ENCODE measurements at places on chromosomes 13 and 19.

GRCh38 chr13:54879036-54879435 is 1850.4 kb downstream of the OLFM4 start:
- H3K4me1 ChIP-seq = no peaks in the 10 kb centered on the region
- H3K36me3 ChIP-seq = no peaks in the 10 kb centered on the region
- DNase-seq = no peak

- H3K36me3 ChIP-seq = no peaks in the 10 kb centered on the region
- DNase-seq = no peak
- H3K4me3 ChIP-seq = no peak overlapping the region
- peak overlapping the region; percentile 72 for H3K27ac ChIP-seq
Measured at GRCh38 chr13:33259296-33259695, 26.3 kb downstream of the STARD13 start.

DNA sequence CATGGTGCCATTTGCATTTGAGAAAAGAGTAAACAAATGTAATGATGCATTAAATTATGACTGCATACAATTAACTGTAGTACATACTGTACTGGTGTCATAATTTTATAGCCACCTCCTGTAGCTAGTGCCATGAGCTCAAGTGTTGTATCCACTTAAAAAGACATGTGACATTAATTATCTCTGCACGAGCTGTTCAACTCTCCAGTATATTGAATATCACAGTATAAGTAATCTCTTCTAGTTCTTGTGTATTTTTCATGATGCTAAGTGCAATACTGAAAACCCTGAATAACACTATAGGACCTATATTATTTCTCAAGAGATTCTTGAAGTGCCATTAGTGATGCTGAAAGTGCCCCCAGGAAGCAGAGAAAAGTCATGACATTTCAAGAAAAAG is 387.3 kb downstream of the PCDH17 start:
- no peak for DNase-seq
- no peak overlapping the region for H3K27ac ChIP-seq
- H3K4me3 ChIP-seq = no peak overlapping the region
- H3K4me1 ChIP-seq = no peaks in the 10 kb centered on the region
- H3K36me3 ChIP-seq = no peaks in the 10 kb centered on the region

DNA sequence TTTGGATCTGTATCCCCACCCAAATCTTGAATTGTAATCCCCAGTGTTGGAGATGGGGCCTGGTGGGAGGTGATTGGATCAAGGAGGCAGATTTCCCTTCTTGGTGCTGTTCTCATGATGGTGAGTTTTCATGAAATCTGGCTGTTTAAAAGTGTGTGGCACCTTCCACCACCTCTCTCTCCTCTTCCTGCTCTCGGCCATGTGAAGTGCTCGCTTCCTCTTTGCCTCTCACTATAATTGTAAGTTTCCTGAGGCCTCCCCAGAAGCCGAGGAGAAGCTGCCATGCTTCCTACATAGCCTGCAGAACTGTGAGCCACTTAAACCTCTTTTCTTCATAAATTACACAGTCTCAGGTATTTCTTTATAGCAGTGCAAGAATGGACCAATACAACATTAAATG is 15.7 kb downstream of the COMMD6 start:
- no peak overlapping the region for H3K4me3 ChIP-seq
- H3K27ac ChIP-seq = no peak overlapping the region
- H3K36me3 ChIP-seq = peaks cover 18% of the 10 kb centered on the region
- H3K27me3 ChIP-seq = no peaks in the 10 kb centered on the region
- no peaks in the 10 kb centered on the region for H3K4me1 ChIP-seq

DNA sequence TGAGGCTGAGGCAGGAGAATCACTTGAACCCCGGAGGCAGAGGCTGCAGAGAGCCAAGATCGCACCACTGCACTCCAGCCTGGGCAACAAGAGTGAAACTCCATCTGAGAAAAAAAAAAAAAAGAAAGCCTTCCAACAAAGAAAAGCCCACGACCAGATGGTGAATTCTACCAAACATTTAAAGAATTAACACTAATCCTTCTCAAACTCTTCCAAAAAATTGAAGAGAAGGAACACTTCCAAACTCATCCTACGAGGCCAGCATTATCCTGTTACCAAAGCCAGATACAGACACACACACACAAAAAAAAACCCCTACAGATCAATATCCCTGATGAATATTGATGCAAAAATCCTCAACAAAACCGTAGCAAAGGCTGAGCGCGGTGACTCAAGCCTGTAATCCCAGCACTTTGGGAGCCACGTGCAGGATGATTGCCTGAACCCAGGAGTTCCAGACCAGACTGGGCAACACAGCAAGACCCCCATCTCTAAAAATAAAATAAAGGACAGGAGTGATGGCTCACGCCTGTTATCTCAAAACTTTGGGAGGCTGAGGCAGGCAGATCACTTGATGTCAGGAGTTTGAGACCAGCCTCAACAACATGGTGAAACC is 6.2 kb upstream of the EVI5L start:
- no peak for DNase-seq
- no peak overlapping the region for H3K27ac ChIP-seq
- no peaks in the 10 kb centered on the region for H3K36me3 ChIP-seq
- H3K4me1 ChIP-seq = no peaks in the 10 kb centered on the region

DNA sequence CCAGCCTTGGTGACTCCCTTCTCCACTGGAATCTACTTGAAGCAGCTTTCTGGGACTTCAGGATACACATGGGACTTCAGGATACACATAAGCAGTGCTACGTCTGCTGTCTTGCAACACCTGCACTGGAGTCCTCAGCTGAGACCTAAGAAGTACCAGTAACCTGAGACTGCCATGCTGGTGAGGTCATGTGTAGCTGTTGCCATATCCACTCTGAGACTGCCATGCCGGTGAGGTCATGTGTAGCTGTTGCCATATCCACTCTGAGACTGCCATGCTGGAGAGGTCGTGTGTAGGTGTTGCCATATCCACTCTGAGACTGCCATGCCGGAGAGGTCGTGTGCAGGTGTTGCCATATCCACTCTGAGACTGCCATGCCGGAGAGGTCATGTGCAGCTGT is 937.9 kb downstream of the EFNB2 start:
- H3K4me3 ChIP-seq = no peak overlapping the region
- DNase-seq = no peak
- no peak overlapping the region for H3K27ac ChIP-seq
- H3K4me1 ChIP-seq = no peaks in the 10 kb centered on the region
- H3K27me3 ChIP-seq = no peaks in the 10 kb centered on the region
- H3K36me3 ChIP-seq = no peaks in the 10 kb centered on the region

GRCh38 chr19:41872384-41872774 is 4.7 kb upstream of the CD79A start:
- H3K27ac ChIP-seq = no peak overlapping the region
- H3K4me3 ChIP-seq = no peak overlapping the region
- no peak for DNase-seq
- H3K4me1 ChIP-seq = peaks cover 4% of the 10 kb centered on the region

DNA sequence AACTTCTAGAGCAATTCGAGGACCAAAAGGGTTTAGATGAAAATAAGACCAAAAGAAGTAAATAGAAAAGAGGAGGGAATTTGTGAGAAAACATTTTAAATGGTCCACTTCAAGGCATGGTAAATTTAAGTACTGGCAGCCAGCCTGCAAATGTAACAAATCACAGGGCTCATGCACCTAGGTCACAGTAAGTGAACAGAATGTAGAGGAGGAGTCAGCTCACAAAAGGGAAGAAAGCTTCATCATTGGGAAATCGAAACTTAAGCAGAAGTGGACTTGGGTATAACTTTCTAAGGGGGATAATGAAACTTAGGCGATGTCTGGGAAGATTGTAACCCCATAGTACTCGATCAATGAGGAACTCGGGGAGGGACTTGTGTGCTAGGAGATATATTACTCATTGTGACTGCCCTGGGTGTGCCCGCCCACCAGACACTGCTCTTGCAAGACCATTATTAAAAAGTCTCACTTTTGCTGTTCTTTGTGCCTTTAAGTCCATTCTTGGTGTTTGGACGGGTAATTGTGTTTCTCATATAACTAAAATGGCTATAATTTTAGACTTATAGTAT is 1053.6 kb upstream of the MIR17HG start:
- no peak overlapping the region for H3K4me3 ChIP-seq
- H3K36me3 ChIP-seq = no peaks in the 10 kb centered on the region
- DNase-seq = no peak
- no peaks in the 10 kb centered on the region for H3K27me3 ChIP-seq
- H3K27ac ChIP-seq = no peak overlapping the region

- no peak overlapping the region for H3K27ac ChIP-seq
- H3K27me3 ChIP-seq = no peaks in the 10 kb centered on the region
- H3K4me1 ChIP-seq = no peaks in the 10 kb centered on the region
- no peak for DNase-seq
Measured at GRCh38 chr13:28872427-28873176, 52.5 kb downstream of the MTUS2 start.

- peaks cover 9% of the 10 kb centered on the region for H3K4me1 ChIP-seq
- no peaks in the 10 kb centered on the region for H3K27me3 ChIP-seq
- H3K27ac ChIP-seq = no peak overlapping the region
- H3K36me3 ChIP-seq = no peaks in the 10 kb centered on the region
- peak overlapping the region; percentile 18 for H3K4me3 ChIP-seq
Measured at GRCh38 chr19:56066152-56067023, 54.7 kb downstream of the ZNF787 start.

DNA sequence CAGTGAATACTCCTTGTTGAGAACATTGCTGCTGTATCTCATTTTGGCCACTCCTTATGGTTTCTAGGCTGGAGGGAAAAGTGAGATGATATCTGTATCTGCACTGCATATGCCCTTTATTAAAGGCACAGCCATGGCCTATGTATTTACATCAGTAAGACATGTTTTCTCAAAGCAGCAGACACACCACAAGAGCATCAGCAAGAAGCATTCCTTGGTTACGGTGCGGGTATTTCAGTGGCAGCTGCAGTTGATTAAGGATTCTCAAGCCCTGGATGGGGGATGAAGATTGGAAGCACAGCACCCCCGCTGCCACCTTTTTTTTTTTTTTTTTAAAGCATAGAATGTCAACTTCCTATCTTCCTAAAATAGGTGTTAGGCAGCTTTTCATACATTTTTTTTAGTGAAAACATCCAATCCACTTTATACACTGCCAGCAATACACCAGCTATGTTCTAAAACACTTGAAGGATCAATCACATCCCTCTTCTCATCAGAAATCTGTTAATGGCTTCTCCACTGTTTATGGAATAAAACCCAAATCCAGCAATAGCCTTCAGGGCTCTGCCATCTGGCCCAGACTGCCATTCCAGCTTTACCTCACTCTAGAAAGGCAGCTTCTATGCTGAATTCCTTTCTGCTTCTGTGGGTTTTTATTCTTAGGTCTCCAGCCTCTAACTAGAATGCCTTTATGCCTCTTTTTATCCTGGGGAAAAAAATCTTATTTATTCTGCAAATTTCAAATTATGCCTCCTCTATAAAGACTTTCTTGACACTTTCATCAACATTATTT is 331.0 kb downstream of the DNAJC15 start:
- no peak overlapping the region for H3K27ac ChIP-seq
- H3K4me3 ChIP-seq = no peak overlapping the region
- no peaks in the 10 kb centered on the region for H3K27me3 ChIP-seq
- no peak for DNase-seq
- H3K4me1 ChIP-seq = no peaks in the 10 kb centered on the region

DNA sequence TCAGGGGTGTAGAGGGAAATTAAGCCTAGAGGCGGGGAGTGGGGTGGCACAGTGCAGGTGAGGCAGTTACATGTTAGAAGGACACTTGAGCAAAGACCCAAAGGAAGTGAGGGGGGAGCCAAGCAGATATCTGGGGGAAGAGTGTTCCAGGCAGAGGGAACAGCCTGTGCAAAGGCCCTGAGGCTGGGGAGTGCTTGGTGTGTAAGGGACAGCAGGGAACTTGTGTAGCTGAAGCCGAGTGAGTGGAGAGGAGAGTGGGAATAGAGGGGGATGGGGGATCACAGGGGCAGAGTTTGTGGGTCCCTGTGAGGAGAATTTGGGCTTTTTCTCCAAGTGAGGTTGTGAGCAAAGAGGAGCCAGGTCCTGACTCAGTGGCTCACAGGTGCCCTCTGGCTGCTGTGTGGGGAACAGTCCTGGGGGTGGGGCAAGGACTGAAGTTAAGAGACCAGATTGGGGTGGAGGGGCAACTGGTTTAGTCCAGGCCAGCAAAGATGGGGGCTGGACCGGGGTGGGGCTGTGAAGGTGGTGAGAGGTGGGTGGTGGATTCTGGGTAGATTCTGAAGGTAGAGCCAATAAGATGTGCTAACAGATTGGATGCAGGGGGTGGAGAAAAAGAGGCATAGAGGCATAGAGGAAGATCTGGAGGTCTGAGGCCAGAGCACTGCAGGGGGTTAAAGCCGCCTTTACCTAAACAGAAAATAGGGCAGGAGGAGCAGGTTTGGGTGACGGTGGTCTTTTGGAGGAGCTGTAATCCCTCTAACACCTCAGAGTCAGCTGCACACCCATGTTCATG is 75.3 kb downstream of the CACNA1A start:
- no peaks in the 10 kb centered on the region for H3K36me3 ChIP-seq
- peak; percentile 47 for DNase-seq
- no peak overlapping the region for H3K4me3 ChIP-seq

GRCh38 chr13:64332048-64332447 is 2898.1 kb downstream of the PCDH9 start:
- H3K4me3 ChIP-seq = no peak overlapping the region
- DNase-seq = peak; percentile 5
- no peaks in the 10 kb centered on the region for H3K4me1 ChIP-seq
- H3K36me3 ChIP-seq = no peaks in the 10 kb centered on the region
- no peak overlapping the region for H3K27ac ChIP-seq

- H3K27me3 ChIP-seq = no peaks in the 10 kb centered on the region
- DNase-seq = peak; percentile 93
- peaks cover 44% of the 10 kb centered on the region for H3K36me3 ChIP-seq
Measured at GRCh38 chr19:38304866-38305429, 897 bp downstream of the C19orf33 start.

DNA sequence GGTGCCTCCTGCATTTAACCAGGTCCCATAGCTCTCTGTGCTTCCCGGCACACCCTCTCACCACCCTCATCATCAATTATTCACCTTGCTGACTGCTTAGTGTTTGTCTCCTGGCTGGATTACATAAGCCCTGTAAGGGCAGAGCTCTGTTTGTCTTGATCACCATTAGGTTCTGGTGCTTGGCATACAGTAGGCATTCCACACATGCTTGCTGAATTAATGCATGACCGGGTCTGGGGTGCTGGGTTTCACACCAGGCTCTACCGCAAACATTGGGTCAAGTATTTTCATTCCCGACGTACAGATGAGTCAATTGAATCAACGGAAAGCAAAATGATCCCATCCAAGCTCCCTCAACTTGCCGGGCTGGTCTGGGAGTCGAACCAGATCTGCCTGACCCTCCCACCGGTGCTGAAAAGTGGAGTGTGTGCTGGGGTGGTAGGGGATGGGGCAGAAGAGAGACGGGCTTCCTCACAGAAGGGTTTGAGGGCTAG is 28.5 kb downstream of the VAV1 start:
- DNase-seq = no peak
- peak overlapping the region; percentile 36 for H3K4me3 ChIP-seq
- H3K27ac ChIP-seq = peak overlapping the region; percentile 81
- peaks cover 48% of the 10 kb centered on the region for H3K27me3 ChIP-seq
- H3K36me3 ChIP-seq = no peaks in the 10 kb centered on the region

DNA sequence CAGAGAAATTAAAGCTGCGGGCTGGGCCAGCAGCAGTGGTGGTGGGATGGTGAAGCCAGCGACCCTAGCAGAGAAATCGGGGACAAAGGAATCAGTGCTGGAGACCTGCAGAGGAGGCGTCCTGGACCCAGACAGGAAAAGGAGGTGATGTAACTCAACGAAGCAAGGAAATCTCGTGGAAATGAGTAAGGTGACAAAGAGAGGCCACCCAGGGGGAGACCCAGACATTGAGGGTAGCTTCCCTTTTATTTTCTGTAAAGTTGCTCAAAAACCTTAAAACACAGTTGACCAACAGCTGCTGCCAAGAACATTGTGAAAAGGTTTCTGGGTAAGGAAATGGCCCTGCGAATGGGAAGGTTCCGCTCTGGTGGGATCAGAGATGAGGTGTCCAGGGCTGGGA is 13.3 kb upstream of the RETN start:
- peaks cover 24% of the 10 kb centered on the region for H3K4me1 ChIP-seq
- H3K27me3 ChIP-seq = no peaks in the 10 kb centered on the region
- H3K36me3 ChIP-seq = no peaks in the 10 kb centered on the region
- H3K4me3 ChIP-seq = no peak overlapping the region

Data from stomach (tissue), 19 donors.